Effector memory CD8-positive, alpha-beta T cell (primary cell): ENCODE measurements at places on chromosomes 1 and 21.

GRCh38 chr1:221067721-221068120 lies 188.5 kb downstream of the HLX start:
- no peak for DNase-seq

GRCh38 chr1:155210314-155211104 lies 2.0 kb downstream of the MTX1 start:
- no peak for DNase-seq

- no peak for DNase-seq
These were observed 4.1 kb downstream of the CDC42BPA start for GRCh38 chr1:227314014-227314848.

DNA sequence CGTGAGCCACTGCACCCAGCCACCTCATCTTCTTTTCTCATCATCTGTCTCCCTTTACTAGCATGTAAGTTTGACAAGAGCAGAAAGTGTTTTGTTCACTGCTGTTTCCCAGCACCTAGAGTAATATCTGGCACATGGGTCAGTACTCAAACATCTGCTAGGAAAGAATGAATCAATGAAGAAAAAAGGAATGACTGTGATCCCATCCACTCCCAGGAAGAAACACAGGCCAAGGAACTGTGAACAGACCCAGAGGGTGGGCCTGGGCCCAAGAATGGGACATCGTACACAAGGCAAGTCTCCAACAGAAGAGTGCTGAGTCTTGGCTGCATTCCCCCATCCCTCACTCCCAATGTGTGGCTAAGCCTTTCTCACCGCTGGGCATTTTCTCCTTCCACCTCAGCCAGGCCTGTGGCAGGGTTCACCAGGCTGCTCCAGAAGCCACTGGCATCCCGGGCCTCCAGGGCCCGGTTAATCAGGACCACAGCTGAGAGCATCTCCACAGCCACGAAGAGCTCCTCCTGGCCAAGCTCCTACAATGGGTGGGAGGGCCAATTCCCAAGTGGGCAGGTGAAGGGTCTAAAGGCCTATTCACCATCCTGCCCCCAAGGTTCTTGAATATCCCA lies 18.4 kb downstream of the IQGAP3 start:
- no peak for DNase-seq

DNA sequence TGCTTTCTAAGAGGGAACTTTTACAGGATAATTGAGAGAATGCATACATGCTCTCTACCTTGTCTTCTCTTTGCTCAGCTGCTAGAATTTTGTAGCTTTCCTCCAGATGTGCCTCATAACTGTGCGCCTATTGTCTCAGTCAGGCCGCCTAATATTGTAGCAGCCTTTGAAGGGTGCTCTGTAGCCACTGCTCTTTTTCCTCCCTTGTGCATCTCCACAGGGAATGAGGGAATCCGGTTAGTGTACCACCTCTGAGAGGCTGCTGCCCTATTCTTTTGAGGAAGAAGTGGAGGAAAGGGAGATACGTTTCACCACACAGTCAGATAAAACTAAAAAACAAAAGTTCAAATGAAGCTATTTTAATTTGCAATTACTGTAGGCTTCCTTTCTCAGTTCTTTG lies 22.8 kb downstream of the TTC3 start:
- DNase-seq, result no peak

GRCh38 chr1:47186267-47187185 lies 3.3 kb downstream of the PDZK1IP1 start:
- DNase-seq, result no peak

GRCh38 chr1:24952413-24952841 lies 22.4 kb upstream of the RUNX3 start:
- peak; percentile 55 for DNase-seq

DNA sequence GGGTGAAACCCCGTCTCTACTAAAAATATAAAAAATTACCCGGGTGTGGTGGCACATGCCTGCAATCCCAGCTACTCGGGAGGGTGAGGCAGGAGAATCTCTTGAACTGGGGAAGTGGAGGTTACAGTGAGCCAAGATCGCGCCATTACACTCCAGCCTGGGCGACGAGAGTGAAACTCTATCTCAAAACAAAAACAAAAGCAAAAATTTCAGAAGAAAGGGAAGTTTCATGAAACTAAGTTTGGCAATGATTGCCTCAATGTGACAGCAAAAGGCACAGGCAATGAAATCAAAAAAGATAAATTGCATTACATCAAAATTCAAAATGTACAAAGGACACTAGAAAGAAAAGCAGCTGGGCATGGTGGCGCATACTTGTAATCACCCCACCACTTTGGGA lies 40.1 kb downstream of the BTF3L4 start:
- no peak for DNase-seq

DNA sequence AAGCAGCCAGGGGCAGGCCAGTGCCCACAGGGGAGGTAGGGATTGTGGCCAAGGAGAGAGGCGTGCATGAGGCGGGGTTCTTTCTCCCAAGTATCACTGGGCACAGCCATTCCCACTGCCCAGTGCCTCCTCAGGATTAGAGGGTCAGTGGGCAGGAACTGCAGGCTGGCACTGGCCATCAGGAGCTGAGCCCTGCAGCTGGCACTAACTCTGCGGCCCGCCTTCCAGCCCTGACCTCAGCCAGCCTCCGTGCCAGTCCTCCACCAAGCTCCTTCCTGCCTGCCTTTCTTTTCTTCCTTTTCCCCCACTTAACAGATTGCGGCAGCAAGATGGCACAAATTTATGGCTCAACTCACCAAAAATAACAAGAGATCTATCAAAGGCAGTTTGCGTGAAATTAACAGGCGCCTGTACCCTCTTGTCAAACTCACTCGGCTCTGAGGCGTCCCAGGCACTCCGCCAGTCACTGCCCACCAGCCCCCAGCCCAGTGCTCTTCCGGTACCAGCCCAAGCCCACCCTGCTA lies 11.1 kb downstream of the ADGRB2 start:
- no peak for DNase-seq

GRCh38 chr1:200038981-200039848 lies 11.7 kb downstream of the NR5A2 start:
- DNase-seq, result no peak

DNA sequence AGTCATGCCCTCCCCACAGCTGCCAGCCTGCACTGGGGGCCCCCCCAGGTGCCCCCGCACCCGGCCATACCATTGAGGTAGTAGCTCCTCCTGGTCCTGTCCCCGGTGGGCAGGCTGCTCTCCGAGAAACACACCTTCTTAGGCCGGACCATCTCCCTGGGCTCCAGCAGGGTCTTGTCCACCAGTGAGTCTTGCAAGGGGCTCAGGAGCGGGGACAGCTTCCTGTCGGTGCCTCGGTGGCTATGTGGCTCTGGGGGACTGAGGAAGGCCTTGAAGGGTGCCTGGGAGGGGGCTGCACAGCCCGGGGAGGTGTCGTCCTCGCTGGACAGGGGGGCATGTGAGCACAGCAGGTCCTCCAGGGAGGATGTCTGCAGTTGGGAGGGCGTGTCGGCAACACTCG lies 12.9 kb upstream of the FTCD start:
- DNase-seq, result no peak
